Cardiac muscle cell (in vitro differentiated cells and primary cell): ENCODE measurements at places on chromosomes 2 and 18.

DNA sequence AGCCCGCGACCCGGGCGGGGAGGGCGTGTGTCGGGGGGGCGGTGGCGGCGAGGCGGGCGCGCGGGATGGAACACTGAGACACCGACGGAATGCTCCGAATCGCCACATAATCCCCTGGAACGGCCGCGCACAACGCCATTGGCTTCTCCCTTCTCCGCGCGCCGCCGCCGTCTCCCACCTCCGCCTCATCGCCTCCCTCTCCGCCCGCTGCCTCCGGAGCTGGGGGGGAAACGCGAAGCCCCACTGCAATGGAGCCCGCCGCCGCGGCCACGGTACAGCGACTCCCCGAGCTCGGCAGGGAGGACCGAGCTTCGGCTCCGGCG lies at the start of gene PHLPP1:
Gene PHLPP1, plus strand, starts transcription at position 106 of the 323 bp plus-strand sequence. Its CDS starts 143 bp downstream, at position 249.
- DNase-seq: no peak

DNA sequence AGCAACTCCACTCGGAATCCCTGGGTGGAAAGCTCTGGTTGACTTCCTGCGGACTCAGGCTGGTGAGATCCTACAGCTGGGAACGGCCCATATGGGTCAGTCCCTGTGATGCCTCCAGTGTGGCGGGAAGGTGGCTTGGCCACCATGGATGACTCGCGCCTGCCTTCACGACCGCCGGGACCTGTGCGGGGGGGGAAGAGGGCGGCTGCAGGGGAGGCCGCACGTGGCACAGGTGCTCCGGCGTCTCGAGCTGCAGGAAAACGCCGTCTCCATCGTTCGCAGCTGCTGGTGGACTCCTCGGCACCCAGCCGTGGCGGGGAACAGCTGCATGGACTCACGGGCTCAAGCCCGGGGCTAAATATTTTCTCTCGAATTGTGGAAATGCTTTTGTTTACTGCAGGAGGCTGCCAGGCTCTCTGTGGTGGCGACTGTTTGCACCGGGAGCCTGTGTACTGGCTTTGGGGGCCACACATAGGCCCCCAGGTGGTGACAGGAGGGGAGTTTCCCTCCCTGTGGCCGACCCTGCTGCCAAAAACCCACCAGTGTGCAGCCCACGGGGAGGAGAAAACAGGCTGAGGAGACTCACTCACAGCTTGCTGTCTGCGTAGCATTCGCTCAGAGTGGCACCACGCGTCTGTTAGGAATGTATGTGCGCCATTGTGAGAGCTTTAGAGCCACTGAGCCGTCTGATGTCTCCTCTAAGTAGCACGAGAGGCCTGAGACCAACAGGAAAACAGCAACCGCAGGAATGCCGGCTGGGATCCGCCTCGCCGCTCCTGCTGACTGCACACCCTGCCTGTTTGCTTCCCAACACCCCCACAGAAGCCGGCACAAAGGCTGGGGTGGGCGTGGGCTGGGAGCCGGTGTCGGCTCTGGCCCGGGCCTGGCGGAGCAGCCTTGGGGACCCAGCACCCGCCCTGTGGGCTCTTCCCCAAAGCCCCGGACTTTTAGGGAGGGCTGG lies 89.2 kb downstream of the NFATC1 start:
- no peak for DNase-seq

GRCh38 chr2:9765611-9766531 lies 77.4 kb upstream of the TAF1B start:
- no peak for DNase-seq

- peak; percentile 90 for DNase-seq
These were observed 1.6 kb downstream of the EHD3 start for GRCh38 chr2:31235504-31235902.

DNA sequence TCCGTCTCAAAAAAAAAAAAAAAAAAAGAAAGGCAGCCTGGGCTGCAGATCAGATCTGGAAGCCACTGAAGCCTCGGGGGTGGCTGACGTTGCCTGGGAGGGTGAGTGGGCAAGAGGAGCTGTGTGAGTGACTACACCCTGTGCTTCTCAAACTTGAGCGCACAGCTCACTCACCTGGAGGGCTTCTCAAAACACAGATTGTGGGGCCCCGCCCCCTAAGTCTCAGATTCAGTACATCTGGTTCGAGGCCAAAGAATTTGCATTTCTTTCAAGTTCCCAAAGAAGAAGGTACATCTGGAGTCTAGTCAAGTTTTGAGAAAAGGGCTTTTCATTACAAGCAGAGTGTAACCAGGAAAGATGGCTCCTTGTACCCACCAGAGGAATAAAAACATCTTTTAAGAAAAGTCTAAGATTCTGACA lies 97.7 kb upstream of the CAB39 start:
- DNase-seq: no peak

- peak; percentile 71 for DNase-seq
These were observed 571.2 kb upstream of the ZEB2 start for GRCh38 chr2:145090841-145091761.

DNA sequence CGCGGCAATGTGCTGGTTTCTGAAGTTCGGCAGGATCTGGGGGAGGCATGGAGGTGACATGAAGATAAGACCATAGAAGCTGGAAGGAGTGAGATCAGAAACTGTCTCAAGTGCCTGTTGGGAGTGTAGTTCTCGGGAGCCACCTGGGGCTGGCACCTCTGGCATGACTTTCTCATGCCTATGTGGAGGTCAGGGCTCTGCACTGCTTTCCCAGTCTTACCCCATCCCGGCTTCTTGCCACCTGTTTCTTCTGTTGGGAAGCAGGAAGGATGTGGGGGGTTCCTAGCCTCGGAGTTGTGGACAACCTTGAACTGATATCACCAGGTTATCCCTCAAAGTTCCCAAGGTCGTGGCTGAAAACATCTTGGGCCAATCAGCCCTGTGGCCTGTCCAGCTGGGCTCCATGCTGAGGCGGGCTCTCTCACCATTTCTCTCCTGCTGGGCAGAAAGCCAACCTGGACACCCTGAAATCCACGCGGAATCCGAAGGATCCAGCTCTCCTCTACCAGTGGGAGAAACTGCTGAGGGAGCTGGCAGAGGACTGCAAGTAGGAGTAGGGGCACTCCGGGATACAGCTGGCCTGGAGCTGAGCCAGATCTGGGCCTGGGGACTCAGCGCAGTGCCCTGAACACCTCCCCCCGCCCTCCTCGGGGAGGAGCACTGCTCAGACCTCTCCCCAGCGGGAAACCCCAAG lies 42.5 kb downstream of the FER1L5 start:
- DNase-seq: peak; percentile 29

DNA sequence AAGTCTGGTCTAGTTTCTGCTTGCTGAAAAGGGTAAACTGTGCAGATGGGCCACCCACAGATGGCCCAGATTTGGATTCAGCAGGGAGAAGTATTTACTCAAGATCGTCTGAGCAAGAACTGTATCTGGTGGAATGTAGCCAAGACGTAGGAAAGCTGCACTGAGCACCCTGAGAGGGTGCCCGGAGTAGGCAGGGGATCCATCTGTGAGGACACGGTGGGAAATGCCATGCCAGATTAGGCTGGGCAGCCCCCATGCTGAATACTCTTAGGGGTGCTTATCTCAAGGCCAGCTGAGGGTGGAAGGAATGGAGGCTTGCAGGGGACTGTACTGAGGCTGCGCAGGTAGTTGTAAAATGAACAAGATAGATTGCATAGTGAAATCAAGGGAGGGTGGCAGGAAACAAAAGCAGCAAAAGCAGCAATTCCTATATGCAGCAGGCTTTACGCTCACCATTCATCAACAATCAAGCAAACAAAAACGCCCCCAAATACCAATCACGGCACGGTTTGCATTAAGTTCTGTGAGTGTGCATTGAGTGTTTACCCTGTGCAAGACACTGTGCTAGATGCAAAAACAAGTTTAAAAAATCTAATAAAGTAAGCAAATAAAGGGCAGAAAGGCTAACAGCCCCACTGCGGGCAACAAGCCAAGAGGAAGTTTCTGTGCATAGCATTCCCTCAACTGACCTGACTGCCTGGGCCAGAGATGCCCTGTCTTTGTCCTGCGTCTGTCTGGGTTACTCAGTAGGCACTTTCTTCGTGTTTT lies 32.2 kb upstream of the LPIN2 start:
- peak; percentile 2 for DNase-seq

GRCh38 chr2:113818382-113818951 lies 62.0 kb upstream of the SLC35F5 start:
- peak; percentile 69 for DNase-seq

DNA sequence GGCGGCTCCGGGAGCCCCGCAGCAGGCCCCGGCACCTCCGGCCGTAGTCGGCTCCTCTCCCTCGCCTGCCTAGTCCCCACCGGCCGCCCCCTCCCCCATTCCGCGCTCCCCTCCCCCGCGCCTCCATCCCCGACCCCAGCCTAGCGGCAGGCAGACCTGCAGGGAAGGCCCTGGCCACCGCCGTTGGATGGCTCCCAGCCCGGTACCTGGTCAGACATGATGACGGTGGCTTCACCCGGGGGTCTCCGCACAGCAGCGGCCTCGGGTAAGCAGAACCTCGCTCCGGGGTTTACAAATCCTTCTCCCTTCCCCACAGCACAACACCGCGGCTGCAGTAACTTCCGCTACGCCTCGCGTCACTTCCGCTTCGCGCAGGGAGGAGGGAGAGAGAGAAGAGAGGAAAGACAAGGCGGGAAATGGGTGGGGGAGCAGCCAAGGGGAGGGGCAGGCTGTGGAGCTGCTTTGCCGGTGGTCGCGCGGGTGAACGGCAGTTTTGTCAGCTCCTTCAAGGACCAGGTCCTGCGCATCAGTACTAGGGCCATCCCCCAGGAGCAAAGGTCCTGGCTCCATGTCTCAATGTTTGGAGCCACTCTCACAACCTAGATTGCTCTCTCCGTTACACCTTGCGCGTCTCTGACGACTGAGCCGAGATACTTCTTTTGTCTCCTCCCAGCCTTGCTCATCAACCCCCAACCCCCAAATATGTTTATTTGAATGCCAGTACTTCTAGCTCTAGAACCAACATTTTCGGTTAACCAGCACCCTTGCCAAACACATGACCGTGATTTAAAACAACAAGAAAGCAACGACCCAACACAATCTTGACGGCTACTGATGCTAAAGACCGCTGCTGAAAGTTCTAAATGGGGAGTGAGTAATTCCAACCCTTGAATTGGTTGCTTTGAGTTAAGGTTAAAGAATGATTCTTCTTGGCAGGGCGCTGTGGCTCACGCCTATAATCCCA lies at the start of gene SUMO1:
Gene SUMO1, minus strand, starts transcription at position 364 of the 964 bp plus-strand sequence. Its CDS starts 146 bp downstream, at position 218.
- peak; percentile 94 for DNase-seq

- DNase-seq: peak; percentile 3
These were observed 53.1 kb downstream of the CTDP1 start for GRCh38 chr18:79732721-79733025.

DNA sequence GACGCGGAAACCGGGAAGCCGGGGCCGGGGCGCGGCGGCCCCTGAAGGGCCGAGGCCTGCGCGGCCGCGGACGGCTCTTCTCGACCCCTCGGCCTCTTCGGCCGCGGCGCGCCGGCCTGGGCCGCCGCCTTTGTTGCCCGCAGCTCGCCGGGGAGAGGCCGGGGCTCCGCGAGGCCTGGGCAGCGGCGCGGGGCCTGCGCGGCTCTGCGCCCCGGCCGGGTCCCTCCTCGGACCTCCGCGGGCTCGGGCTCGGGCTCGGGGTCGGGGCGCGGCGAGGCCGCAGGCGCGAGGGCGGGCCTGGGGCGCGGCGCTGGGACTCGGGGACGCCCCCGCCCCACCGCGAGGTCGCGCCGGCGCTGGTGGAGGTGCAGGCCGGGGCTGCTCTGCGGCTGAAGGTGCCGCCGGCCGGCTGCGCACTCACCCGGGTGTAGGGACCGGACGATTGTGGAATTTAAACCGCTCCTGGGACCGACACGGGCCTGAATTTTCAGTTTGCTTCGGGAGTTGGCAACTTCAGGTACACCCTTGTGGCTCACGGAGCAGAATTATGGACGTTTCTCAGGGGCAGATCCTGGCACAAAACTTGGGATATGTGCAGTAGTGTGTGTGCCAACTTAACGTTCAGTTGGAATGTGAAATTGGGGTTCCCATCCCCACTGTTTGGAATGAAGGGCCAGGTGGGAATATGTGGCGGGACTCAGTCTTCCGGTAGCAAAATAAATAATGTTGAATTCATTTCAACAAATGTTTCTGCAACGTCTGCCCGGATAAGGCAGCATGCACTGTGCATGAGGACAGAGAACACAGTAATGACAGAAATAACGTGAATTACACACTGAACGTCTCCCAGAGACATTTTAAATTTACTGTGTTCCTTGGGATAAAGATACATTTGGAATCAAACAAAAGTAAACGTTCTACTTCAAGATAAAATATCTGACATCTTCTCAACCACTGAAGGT lies 787 bp downstream of the SOCS6 start:
- peak; percentile 77 for DNase-seq

- no peak for DNase-seq
These were observed 547.7 kb upstream of the ZEB2 start for GRCh38 chr2:145067549-145068030.

DNA sequence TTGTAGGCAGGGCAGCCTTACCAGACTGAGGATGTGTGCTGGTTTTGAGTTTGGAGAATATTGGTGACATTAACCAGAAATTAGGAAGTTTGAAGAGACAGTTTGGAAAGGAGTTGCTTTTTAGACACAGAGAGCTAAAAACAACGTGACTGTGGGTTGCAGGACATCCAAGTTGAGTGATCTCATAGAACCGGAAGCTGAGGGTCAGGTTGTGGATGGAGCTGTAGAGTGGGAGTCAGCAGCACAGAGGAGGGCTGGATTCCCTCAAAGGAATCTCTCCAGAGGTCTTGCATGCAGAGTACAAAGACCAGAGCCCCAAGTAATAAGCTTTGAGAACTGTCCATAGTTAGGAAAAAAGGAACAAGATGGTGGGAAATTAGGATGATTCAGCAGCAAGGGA lies 9.3 kb downstream of the MAPRE3 start:
- DNase-seq: no peak
